Neuronal stem cell (in vitro differentiated cells): ENCODE measurements at places on chromosomes 1 and 21.

DNA sequence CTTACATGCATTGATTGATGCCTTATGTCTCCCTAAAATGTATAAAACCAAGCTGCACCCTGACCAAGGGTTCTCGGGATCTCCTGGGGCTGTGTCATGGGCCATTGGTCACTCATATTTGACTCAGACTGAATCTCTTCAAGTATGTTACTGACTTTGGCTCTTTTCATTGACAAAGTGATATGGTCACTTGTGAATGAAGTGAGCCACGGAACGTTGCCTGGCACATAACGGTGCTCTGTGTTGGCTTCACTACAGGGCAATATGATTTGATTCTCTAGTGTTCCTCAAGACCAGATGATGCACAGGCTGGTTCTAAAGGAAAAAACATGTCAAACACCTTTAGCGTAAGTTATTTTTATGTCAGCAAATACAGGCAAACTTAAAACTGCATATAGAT is 11.4 kb upstream of the IL10RB start:
- no peak for DNase-seq
- no peak overlapping the region for H3K4me3 ChIP-seq
- no peak overlapping the region for H3K27ac ChIP-seq
- H3K4me1 ChIP-seq = no peaks in the 10 kb centered on the region
- H3K36me3 ChIP-seq = peaks cover 98% of the 10 kb centered on the region

- H3K4me3 ChIP-seq = peak overlapping the region; percentile 89
- no peaks in the 10 kb centered on the region for H3K27me3 ChIP-seq
- peaks cover 2% of the 10 kb centered on the region for H3K36me3 ChIP-seq
- DNase-seq = no peak
- no peak overlapping the region for H3K27ac ChIP-seq
Measured at GRCh38 chr1:151145304-151146071, 943 bp downstream of the SEMA6C start.

DNA sequence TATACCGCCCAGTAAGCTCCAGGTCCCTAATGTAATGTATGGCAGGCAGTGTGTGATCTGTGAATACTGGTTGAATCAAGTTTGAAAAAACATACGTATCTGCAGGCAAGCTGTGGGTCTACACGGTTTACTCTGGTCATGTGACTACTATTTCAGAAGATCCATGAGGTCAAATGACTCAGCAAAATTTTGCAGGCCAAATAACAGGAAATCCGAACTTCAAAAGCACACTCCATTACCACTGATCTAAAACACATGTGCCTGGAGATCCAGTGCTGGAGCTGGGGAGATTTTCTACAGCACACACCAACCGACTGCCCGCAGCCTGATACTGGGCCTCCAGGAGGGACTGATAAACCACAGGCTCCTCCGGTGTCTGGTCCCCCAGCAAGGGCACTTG is 64.5 kb upstream of the SLC44A3 start:
- DNase-seq = no peak
- H3K36me3 ChIP-seq = peaks cover 2% of the 10 kb centered on the region
- H3K27ac ChIP-seq = no peak overlapping the region
- H3K4me1 ChIP-seq = peaks cover 4% of the 10 kb centered on the region

- DNase-seq = no peak
- no peaks in the 10 kb centered on the region for H3K27me3 ChIP-seq
- peaks cover 24% of the 10 kb centered on the region for H3K4me1 ChIP-seq
- peaks cover 8% of the 10 kb centered on the region for H3K36me3 ChIP-seq
- H3K4me3 ChIP-seq = no peak overlapping the region
Measured at GRCh38 chr1:243505986-243506689, 250.3 kb downstream of the SDCCAG8 start.

DNA sequence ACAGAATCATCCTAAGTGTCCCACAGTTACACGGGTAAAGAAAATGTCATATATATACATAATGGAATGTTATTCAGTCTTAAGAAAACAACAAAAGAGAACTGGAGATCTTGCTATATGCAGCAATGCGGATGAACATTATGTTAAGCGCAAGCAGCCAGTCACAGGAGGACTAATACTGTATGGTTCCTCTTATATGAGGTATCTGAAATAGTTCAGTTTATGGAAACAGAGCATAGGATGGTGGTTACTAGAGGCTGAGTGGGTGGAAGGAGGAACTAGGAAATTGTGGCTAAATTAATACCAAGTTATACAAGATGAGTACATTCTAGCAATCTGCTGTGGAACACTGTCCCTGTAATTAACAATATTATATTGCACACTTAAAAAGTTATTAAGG is 834.3 kb downstream of the KCNT2 start:
- no peaks in the 10 kb centered on the region for H3K27me3 ChIP-seq
- no peaks in the 10 kb centered on the region for H3K36me3 ChIP-seq
- H3K4me1 ChIP-seq = no peaks in the 10 kb centered on the region
- no peak overlapping the region for H3K4me3 ChIP-seq

DNA sequence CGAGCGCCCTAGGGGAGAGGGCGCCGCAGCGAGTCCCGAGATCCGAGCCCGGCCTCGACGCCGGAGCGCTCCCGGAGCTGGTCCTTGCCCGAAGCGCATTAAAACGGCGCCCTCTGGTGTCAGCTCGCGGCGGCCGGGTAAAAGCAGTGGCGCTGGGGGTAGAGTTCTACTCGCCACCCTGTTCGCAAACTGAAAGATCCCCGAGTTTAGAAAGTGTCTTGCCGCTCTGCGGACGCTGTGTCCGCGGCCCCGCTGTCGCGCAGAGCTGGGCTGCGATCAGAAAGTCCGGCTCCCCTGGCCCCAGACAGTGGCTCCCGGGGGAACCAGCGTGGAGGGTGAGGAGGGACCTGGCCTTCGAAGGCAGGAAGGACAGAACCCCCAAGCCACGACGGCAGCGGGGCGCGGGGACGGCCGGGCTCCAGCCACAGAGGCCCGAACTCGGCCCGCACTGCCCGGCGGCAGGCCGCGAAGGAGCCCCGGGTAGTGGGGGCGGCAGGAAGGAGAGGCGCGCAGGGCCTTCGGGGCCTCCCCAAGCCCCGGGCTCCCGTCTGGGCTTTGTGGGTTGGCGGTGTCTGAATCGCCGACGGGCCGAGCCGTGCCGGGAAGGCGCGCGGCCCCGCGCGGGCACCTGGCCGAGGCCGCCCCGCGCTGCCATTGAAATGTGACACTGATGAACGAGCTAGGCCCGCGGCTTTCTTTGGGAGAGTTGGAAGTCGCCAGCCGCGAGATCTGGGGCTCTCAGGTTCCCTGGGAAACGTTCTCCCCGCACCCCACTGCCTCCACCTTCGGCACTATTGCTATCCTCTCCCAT is 39.1 kb upstream of the NFIA start:
- H3K4me1 ChIP-seq = peaks cover 5% of the 10 kb centered on the region
- peaks cover 26% of the 10 kb centered on the region for H3K27me3 ChIP-seq
- H3K4me3 ChIP-seq = no peak overlapping the region
- peak; percentile 77 for DNase-seq

GRCh38 chr1:241263346-241263745 is 93.7 kb downstream of the RGS7 start:
- no peak overlapping the region for H3K4me3 ChIP-seq
- H3K4me1 ChIP-seq = no peaks in the 10 kb centered on the region
- no peak for DNase-seq
- no peak overlapping the region for H3K27ac ChIP-seq

- H3K27ac ChIP-seq = no peak overlapping the region
- H3K4me3 ChIP-seq = no peak overlapping the region
- peaks cover 7% of the 10 kb centered on the region for H3K27me3 ChIP-seq
- H3K36me3 ChIP-seq = no peaks in the 10 kb centered on the region
- peaks cover 3% of the 10 kb centered on the region for H3K4me1 ChIP-seq
Measured at GRCh38 chr1:26003756-26004155, 5.9 kb upstream of the PAFAH2 start.

- H3K36me3 ChIP-seq = no peaks in the 10 kb centered on the region
- H3K4me3 ChIP-seq = no peak overlapping the region
- H3K27ac ChIP-seq = no peak overlapping the region
- no peaks in the 10 kb centered on the region for H3K4me1 ChIP-seq
- DNase-seq = no peak
Measured at GRCh38 chr1:11492235-11492634, 13.3 kb downstream of the DISP3 start.

GRCh38 chr1:52365071-52365745 is 797 bp downstream of the CC2D1B start:
- H3K4me1 ChIP-seq = peaks cover 5% of the 10 kb centered on the region
- H3K4me3 ChIP-seq = peak overlapping the region; percentile 75
- no peaks in the 10 kb centered on the region for H3K27me3 ChIP-seq
- H3K27ac ChIP-seq = no peak overlapping the region
- H3K36me3 ChIP-seq = peaks cover 46% of the 10 kb centered on the region

DNA sequence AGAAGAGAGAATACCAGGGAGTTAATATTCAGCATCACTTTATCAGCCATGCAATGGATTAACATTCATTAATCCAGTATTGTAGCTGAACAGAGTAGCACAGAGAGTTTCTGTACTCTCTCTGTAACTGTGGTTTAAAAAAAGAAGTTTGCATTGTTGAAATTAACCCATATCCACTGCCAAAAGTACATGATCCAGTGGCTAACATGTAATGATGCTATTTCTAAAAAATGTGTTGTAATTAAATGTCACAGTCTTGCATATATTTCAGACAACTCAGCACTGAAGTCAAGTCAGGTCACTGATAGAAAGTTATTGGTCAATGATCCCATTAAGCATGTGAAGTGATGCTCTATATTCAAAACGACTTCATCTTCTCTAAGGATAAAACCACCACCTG is 141.3 kb downstream of the NRIP1 start:
- no peaks in the 10 kb centered on the region for H3K36me3 ChIP-seq
- DNase-seq = no peak
- H3K4me3 ChIP-seq = no peak overlapping the region
- no peaks in the 10 kb centered on the region for H3K4me1 ChIP-seq

GRCh38 chr1:64162151-64162550 is 41.3 kb upstream of the UBE2U start:
- DNase-seq = peak; percentile 11
- peaks cover 7% of the 10 kb centered on the region for H3K4me1 ChIP-seq
- H3K27ac ChIP-seq = no peak overlapping the region
- peaks cover 2% of the 10 kb centered on the region for H3K36me3 ChIP-seq
- H3K4me3 ChIP-seq = no peak overlapping the region
- H3K27me3 ChIP-seq = no peaks in the 10 kb centered on the region

- peak overlapping the region; percentile 92 for H3K4me3 ChIP-seq
- H3K36me3 ChIP-seq = peaks cover 29% of the 10 kb centered on the region
- no peaks in the 10 kb centered on the region for H3K27me3 ChIP-seq
- H3K27ac ChIP-seq = peak overlapping the region; percentile 84
- DNase-seq = peak; percentile 36
Measured at GRCh38 chr1:21175670-21176581, 771 bp downstream of the EIF4G3 start.

GRCh38 chr1:25148673-25149300 is 83.5 kb downstream of the SYF2 start:
- no peak for DNase-seq
- no peaks in the 10 kb centered on the region for H3K4me1 ChIP-seq
- peaks cover 3% of the 10 kb centered on the region for H3K27me3 ChIP-seq
- H3K36me3 ChIP-seq = no peaks in the 10 kb centered on the region
- H3K4me3 ChIP-seq = no peak overlapping the region
- no peak overlapping the region for H3K27ac ChIP-seq

- no peaks in the 10 kb centered on the region for H3K36me3 ChIP-seq
- no peak for DNase-seq
- no peak overlapping the region for H3K27ac ChIP-seq
- no peak overlapping the region for H3K4me3 ChIP-seq
Measured at GRCh38 chr1:51000160-51000559, 30.1 kb downstream of the CDKN2C start.

DNA sequence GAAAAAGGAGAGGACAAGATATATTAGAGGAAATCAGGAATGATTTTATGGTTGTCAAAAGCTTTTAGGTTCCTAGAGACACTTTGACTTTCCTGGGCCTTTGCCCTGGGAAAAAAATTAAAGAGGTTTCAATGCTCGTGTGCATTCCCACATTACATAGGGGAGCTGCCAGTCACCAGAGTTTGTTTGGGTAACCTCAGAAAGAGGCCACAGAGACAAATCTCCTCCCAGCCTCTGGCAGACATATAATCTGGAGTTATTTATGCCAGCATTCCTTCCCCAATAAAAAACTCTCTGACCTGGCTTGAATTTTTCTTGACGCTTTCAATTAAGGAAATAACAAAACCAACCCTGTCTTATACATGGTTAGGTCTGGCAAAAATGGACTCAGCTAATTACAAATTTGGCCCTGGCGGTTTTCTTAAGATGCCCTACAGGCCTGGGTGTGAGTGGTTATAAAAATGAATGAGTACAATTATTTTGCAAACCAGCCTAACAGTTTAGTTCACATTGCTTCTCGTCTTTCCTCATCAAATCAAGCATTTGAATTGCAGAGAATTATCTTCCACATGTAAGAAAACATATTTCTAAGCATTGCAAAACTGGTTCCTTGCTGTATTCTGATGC is 63.7 kb downstream of the WLS start:
- no peak overlapping the region for H3K4me3 ChIP-seq
- peaks cover 3% of the 10 kb centered on the region for H3K4me1 ChIP-seq
- H3K27me3 ChIP-seq = no peaks in the 10 kb centered on the region
- no peak for DNase-seq
- H3K36me3 ChIP-seq = peaks cover 57% of the 10 kb centered on the region

DNA sequence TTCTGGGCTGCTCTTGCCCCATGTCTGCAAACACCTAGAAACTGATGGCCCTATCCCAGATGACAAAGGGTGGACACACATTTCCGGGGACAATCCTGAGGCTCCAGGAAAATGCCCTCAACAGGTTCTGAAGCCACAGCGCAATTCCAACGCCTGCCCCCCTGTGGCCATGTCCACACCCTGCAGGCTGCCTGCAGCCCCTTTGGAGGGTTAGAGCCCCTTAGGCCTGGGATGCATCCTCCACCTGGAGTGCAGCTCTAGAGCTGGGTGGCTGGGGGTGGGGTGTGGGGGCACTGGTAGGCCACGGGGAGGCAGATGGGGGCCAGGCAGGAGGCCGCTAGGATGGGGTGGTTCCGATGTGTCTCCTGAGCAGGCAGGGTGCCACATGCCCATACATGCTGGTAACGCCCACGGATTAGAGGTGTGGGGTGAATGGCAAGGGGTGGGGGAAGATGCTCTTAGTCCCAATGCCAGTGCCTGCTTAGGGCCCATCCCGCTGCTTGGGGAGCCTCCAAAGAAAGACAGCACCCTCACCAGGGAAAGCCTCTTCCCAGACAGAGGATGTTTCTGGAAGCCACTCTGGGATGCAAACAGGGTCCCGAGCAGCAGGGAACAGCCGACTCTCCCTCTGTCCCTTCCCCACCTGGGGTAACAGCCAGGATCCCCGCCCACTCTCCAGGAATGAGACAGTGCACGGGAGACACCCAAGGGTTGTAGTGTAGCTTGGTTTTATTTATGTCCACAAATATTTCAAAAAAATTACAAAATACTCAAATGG is 34.0 kb downstream of the SLC45A1 start:
- peaks cover 9% of the 10 kb centered on the region for H3K4me1 ChIP-seq
- peaks cover 49% of the 10 kb centered on the region for H3K36me3 ChIP-seq
- DNase-seq = no peak
- no peaks in the 10 kb centered on the region for H3K27me3 ChIP-seq

- H3K4me3 ChIP-seq = peak overlapping the region; percentile 56
- no peaks in the 10 kb centered on the region for H3K27me3 ChIP-seq
- no peak for DNase-seq
- H3K4me1 ChIP-seq = no peaks in the 10 kb centered on the region
Measured at GRCh38 chr21:43001316-43001715, 27.0 kb downstream of the PKNOX1 start.
